ENCODE measurements at places on chromosomes 1 and 21.
A peak's percentile ranks its signal among the peaks of the same experiment; 100 is the strongest.

GRCh38 chr1:113895098-113895497 is 7.7 kb upstream of the BCL2L15 start:
- no peak for DNase-seq

GRCh38 chr1:2234762-2235113 is 6.6 kb downstream of the SKI start:
- DNase-seq: no peak

- DNase-seq: no peak
Measured at GRCh38 chr1:97593192-97593591, 327.6 kb downstream of the DPYD start.

DNA sequence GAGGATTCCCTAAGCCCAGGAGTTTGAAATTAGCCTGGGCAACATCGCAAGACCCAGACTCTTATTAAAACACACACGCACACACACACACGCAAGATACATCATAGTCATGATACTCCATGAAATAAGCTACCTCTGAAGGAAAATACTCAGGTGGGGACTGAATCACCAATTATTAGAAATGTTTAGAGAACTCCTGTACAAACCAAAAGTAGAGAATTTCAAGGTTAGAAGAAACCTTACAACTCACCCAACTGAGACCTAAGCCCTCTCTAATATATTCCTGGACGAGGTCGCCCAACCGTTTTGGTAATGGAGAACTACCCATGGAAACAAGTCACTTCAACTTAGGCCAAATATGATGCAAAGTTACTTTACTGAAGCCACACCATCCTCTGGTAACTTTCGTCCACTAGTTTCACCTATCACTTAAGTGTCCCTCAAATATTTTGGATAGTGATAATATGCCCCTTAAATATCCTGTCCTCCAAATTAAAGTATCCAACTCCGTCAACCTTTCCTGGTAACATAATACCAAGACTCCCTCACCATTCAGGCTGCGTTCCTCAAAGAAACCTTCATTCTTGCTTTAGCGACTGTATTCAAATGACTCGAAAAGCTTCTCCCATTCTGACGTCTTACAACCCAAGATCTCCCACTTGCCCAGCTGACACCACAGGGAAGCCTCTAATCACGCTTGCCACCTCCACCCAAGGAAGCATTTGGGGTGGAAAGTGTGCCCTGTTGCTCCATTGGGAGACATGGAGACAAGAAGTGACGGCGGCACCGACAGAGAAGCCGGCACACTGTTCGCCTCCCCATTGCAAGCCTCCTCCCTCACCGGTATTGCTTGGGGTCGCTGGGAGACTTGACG is 856 bp downstream of the NRDC start:
- DNase-seq: peak; percentile 58

- DNase-seq: peak; percentile 48
Measured at GRCh38 chr1:78333502-78333901, 157.3 kb upstream of the PTGFR start.

Data from hematopoietic multipotent progenitor cell treated with erythropoietin and hydrocortisone succinate and interleukin-3 and kit ligand, for 6 days (in vitro differentiated cells).